ENCODE measurements at places on chromosomes 3 and 15.
A peak's percentile ranks its signal among the peaks of the same experiment; 100 is the strongest.

DNA sequence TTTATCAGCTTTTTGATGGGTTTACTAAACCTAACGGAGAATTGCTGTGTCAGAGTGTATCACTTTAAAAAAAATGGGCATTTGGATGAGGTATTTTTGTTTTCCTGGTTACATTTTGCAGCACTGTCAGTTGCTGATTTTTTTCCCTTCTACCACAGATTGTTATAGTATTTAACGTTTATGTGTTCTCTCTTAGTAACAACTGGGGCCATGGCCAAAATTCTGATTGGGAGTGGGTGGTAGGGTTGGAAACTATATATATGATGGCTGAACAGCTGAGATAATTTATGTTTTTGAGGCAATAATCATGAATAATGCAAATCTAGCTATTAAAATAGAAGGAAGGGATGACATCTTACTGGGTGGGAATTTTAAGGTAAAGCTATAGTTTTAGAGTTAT lies 229.4 kb upstream of the SUCLG2 start:
- no peak for DNase-seq

GRCh38 chr15:71530116-71530515 lies 280.2 kb upstream of the NR2E3 start:
- DNase-seq, result no peak

DNA sequence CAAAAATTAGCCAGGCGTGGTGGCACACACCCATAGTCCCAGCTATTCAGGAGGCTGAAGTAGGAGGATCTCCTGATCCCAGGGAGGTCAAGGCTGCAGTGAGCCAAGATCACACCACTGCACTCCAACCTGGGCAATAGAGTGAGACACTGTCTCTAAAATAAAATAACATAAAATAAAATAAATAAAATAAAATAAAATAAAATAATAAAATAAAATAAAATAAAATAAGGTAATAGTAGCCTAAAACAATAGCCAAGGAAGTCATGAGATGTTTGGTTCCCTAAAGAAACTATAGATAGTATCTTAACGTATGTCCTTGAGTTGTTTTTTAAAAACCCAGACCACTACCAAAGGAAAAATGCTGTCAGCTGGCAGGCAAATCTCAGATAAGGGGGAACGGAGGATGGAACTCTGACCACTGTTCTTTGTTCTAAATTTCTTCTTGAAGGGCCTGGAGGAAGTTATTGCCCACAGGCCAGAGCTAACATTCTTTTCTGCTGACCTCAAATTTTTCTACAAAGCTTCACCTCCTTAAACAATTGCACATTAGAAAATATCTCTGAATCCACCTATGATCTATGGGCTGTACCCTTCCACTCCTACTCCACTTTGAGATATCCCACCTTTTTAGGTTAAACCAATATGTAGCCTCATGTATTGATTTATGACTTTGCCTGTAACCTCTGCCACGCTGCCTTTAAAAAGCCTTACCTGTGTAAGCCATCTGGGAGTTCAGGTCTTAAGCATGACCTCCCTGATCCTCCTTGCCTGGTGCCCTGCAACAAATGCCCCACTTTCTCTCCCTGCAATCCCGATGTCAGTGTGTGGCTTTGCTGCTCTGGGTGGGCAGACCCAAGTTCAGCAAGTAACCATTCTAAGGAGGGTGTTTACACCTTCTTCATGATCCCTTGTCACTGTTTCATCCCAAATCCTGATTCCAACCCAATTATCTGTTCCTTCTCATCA lies 126.2 kb upstream of the BHLHE40 start:
- DNase-seq, result no peak

DNA sequence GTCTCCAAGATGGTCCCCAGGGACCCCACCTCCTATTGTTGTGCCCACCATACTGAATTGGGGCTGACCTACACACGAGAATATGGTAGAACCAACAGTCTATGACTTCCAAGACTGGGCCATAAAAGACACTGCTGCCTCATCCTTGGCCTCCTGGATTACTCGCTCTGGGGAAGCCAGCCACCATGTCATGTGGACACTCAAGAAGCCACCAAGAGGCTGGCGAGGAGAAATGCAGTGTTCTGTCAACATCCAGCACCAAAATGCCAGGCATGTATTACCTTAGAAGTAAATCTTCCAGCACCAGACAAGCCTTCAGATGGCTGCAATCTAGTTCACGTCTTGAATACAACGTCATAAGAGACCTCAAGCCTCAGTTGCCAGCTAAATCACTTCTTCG lies 17.1 kb upstream of the TPM1 start:
- DNase-seq, result no peak

DNA sequence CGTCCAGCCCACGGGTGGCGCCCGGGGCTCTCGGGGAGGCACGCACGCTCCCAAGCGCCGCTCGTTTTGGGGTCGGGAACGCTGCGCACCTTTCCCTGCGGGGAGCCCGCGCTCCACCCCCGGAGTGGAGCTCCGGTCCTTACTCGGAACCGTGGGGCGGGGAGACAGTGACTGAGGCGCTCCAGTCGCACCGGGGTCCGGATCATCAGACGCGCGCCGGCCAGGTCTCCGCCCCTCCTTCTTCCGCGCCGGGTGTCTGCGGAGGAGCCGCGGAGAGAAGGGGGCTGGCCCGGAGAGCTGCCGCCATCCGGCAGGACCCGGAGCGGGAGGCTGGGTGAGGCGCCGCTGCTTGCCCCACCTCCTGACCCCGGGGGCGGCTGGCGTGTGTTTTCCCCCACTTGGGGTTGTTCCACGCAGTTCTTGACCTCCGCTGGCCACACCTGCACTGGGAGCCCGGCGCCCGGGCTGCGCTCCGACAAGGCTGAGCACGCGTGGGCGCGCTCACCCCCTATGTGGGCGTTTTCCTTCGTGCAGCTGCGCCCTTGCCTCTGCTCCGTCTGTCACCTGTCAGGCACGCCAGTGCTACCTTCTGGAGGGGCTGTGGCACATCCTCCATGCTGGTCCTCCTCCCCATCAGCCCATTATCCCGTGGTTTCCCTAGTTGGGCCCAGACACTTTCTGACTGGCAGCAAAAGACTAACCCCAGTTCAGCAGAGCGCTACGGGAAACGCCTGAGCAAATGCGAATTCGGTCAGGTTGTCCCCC lies at the start of gene MCF2L2:
Gene MCF2L2 (minus strand): TSS at position 173 of the 765 bp plus-strand sequence. CDS start 642 bp downstream, outside the sequence.
- peak; percentile 93 for DNase-seq

DNA sequence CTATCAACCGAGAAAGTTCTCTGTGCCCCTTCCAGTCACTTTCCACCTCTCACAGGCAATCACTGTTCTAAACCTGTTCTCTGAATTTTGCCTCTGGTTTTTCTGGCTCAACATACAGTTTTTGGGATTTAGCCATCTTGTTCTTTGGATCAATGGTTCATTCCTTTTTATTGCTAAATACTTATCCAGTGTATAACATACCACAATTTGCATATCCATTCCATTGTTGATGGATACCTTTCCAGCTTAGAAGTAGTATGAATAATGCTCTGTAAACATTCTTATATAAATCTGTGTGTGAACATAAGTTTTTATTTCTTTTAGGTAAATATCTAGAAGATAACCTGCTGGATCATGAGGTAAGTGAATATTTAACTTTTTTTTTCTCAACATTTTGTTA lies 87.8 kb upstream of the FNDC3B start:
- no peak for DNase-seq

GRCh38 chr3:41198526-41198925 lies 779 bp upstream of the CTNNB1 start:
- peak; percentile 74 for DNase-seq

- DNase-seq, result no peak
These were observed 171.1 kb downstream of the MAGI1 start for GRCh38 chr3:65867463-65868210.

- DNase-seq, result no peak
These were observed 10.8 kb downstream of the EDEM1 start for GRCh38 chr3:5198313-5198677.

- no peak for DNase-seq
These were observed 26.0 kb downstream of the IGF1R start for GRCh38 chr15:98674336-98674735.

GRCh38 chr3:57939775-57940174 lies 68.4 kb upstream of the FLNB start:
- DNase-seq, result peak; percentile 22

GRCh38 chr3:184537885-184538665 lies 23.5 kb upstream of the EPHB3 start:
- DNase-seq, result no peak

- DNase-seq, result no peak
These were observed 177.5 kb upstream of the CGNL1 start for GRCh38 chr15:57198654-57199291.
